ENCODE measurements at places on chromosomes 4 and X. TPM values are rescaled to one million over a fixed set of nuclear protein-coding genes. Genes with fewer than 3 reads are reported as not detected.

Gene UGT2B17
- not detected for total RNA-seq

Gene FGF2
- total RNA-seq: 1.4 TPM

Gene SRPX
- not detected for total RNA-seq

Gene PHOX2B
- total RNA-seq: not detected

Gene PDCL2
- not detected for total RNA-seq

Gene GNL3L
- 77.4 TPM for total RNA-seq

Gene FAT4
- 4.5 TPM for total RNA-seq

GRCh38 chr4:139840773-139841172 is 175.2 kb downstream of the MGST2 start:
- H3K4me1 ChIP-seq: no peaks in the 10 kb centered on the region
- no peaks in the 10 kb centered on the region for H3K27me3 ChIP-seq
- H3K36me3 ChIP-seq: no peaks in the 10 kb centered on the region

GRCh38 chrX:135530097-135530496 is 9.6 kb downstream of the INTS6L start:
- no peaks in the 10 kb centered on the region for H3K36me3 ChIP-seq
- H3K4me3 ChIP-seq: no peak overlapping the region
- H3K4me1 ChIP-seq: no peaks in the 10 kb centered on the region

- no peak for DNase-seq
- no peaks in the 10 kb centered on the region for H3K27me3 ChIP-seq
- H3K36me3 ChIP-seq: no peaks in the 10 kb centered on the region
Measured at GRCh38 chr4:132227151-132227856, 921.8 kb upstream of the PCDH10 start.

GRCh38 chr4:102219129-102219528 is 126.2 kb downstream of the SLC39A8 start:
- H3K4me1 ChIP-seq: 0 out of 2 replicates have a peak, but pooled peaks cover 4% of the 10 kb centered on the region
- H3K4me3 ChIP-seq: no peak overlapping the region
- no peaks in the 10 kb centered on the region for H3K36me3 ChIP-seq
- DNase-seq: no peak
- no peaks in the 10 kb centered on the region for H3K27me3 ChIP-seq

- H3K36me3 ChIP-seq: no peaks in the 10 kb centered on the region
- H3K27ac ChIP-seq: no peak overlapping the region
- no peak for DNase-seq
- H3K4me1 ChIP-seq: no peaks in the 10 kb centered on the region
Measured at GRCh38 chr4:81550388-81550859, 78.7 kb upstream of the RASGEF1B start.

GRCh38 chr4:85446141-85446861 is 28.6 kb upstream of the ARHGAP24 start:
- H3K36me3 ChIP-seq: no peaks in the 10 kb centered on the region
- H3K4me3 ChIP-seq: no peak overlapping the region
- H3K27me3 ChIP-seq: no peaks in the 10 kb centered on the region
- DNase-seq: no peak
- H3K27ac ChIP-seq: no peak overlapping the region

DNA sequence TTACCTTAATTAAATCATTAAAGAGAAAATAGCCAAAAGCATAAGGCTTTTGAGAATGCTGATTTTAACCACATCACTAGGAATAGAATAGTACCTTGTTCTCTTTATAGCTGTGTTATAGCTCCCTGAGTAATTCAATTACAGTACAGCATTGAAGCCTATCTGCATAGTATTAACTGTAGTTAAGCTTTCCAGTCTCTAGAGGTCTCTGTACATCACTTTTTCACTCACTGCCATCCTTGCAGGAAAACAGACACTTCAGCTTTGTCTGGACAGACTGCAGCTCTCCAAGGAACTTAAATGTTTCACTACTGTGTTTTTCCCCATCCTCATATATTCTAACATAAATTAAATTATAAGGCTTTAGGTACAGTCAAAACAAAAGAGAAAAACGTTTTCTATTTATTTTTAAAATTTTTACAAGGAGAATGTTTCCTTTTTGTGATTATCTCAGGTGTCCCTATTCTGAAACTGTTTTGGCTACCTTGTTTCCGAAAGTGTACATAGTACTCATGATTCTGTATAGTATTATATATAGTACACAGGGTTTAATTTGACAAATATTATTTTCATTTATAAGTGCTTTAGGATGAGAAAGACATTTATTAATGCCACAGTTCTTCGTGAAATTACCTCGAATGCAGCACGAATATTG is 407.9 kb downstream of the PCDH18 start:
- peak; percentile 36 for DNase-seq
- H3K27ac ChIP-seq: no peak overlapping the region
- H3K27me3 ChIP-seq: no peaks in the 10 kb centered on the region
- no peaks in the 10 kb centered on the region for H3K36me3 ChIP-seq
- no peaks in the 10 kb centered on the region for H3K4me1 ChIP-seq
- H3K4me3 ChIP-seq: peak overlapping the region; percentile 56

DNA sequence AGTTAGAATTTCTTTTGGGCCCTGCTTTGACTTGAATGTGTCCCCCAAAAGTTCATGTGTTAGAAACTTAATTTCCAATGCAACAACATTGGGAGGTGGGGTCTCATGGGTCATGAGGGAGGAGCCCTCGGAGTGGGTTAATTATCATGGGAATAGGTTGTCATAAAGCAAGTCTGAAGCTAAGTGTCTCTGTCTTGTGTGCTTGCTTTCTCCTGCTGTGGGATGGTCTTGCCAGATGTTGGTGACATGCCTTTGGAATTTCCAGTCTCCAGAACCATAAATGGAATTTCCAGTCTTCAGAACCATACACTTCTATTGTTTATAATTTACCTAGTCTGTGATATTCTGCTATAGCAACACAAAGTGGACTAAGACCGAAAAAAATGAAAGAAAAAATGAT is 71.6 kb downstream of the RASL11B start:
- no peak overlapping the region for H3K4me3 ChIP-seq
- H3K27ac ChIP-seq: no peak overlapping the region
- no peaks in the 10 kb centered on the region for H3K27me3 ChIP-seq
- DNase-seq: no peak
- no peaks in the 10 kb centered on the region for H3K4me1 ChIP-seq

GRCh38 chrX:65667157-65667502 is 324 bp upstream of the MSN start:
- H3K27me3 ChIP-seq: no peaks in the 10 kb centered on the region
- 0 out of 2 replicates have a peak overlapping the region, but pooled peaks have one; percentile 20 for H3K27ac ChIP-seq
- no peaks in the 10 kb centered on the region for H3K36me3 ChIP-seq
- peak overlapping the region; percentile 79 for H3K4me3 ChIP-seq
- H3K4me1 ChIP-seq: peaks cover 11% of the 10 kb centered on the region

DNA sequence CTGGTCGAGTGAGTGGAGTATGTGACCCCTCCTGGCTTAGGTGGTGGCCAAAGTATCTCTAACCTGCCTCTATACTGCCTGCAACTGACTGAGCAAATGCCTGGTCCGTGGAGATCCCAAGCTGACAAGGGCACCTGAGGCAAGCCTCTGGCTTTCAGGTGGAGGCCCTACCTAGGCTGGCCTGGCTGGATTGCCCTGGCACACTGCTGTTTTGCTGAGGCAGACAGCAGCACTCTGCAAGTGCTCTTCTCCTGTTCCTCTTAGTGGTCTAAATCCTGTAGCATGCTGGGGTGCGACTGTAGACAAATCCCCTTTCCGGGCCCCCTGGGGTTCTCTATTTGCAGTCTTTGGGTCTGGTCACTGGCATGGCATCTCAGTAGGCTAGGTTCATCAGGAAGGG is 44.8 kb downstream of the PNMA5 start:
- H3K27ac ChIP-seq: no peak overlapping the region
- no peaks in the 10 kb centered on the region for H3K36me3 ChIP-seq
- DNase-seq: no peak
- no peaks in the 10 kb centered on the region for H3K4me1 ChIP-seq
- no peak overlapping the region for H3K4me3 ChIP-seq
- H3K27me3 ChIP-seq: no peaks in the 10 kb centered on the region

DNA sequence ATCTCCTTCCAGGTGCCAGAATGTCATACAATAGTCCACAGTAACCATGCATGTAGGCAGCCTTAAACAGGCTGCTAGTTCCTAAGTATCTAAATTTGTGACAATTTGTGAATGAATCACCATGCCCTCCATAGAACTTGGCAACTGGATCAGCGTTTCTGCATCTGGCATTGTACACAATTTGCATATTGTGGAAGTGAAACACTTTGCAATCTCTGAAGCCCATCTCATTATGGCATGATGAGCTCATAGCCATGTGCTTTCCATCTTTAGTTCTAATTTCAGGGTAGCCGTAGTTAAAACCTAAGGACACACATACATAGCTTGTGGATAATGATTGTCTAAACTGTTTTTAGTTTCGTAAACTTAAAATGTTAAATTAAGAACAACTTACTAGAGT is 573.6 kb downstream of the PPP4R3C start:
- DNase-seq: no peak
- no peak overlapping the region for H3K4me3 ChIP-seq
- no peaks in the 10 kb centered on the region for H3K4me1 ChIP-seq
- H3K27me3 ChIP-seq: no peaks in the 10 kb centered on the region
- no peak overlapping the region for H3K27ac ChIP-seq
- H3K36me3 ChIP-seq: no peaks in the 10 kb centered on the region

- no peaks in the 10 kb centered on the region for H3K27me3 ChIP-seq
- no peak overlapping the region for H3K4me3 ChIP-seq
- H3K36me3 ChIP-seq: peaks cover 24% of the 10 kb centered on the region
- peaks cover 91% of the 10 kb centered on the region for H3K4me1 ChIP-seq
- peak overlapping the region; percentile 79 for H3K27ac ChIP-seq
Measured at GRCh38 chr4:78565971-78566372, 14.4 kb downstream of the ANXA3 start.

GRCh38 chrX:42678133-42678532 is 99.8 kb downstream of the PPP1R2C start:
- no peaks in the 10 kb centered on the region for H3K4me1 ChIP-seq
- no peak for DNase-seq
- H3K36me3 ChIP-seq: no peaks in the 10 kb centered on the region
- no peak overlapping the region for H3K4me3 ChIP-seq

GRCh38 chr4:19327364-19327763 is 924.3 kb upstream of the SLIT2 start:
- no peaks in the 10 kb centered on the region for H3K36me3 ChIP-seq
- no peak overlapping the region for H3K27ac ChIP-seq

DNA sequence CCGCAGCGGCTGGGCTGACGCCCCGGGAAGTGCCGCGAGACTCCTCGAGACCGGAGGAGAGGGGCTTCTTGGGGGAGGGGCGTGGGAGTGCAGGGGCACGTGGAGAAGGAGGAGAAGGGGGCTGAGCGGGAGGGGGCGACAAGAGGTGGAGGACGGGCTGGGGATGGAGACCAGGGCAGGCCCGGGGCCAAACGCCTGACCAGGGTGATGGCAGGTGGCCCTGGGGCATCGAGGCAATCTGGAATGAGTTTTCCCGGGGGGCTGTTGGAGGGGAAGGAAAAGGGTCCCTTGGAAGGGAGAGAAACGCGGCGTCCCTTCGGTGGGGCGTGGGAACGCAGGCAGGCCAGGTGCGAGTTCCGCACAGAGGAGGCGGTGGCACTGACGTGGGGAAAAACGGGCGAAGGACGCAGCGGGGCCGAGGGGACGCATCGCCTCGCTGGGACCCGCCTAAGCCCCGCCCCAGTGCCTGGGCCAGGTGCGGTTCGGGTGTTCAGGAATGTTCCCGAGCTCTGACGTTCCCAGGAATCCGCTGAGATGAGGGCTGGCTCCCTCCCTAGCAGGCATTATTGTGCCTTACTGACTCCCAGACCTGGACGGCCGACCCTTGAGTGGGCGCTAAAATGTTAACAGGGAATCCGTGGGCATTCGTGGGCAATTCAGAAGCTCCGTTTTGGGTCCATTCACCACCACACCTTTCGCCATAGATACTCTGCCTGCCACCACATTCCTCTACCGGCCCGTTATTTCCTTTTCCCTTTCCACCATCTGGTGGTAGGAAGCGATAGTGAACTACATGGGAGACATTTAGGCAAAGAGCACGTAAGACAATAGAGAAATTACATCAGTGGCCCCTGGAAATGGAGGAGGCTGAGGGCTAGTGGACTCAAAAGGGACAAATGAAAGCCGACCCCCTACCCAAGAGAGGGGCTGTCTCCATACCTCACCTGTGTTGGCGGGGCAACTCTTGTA is 795 bp upstream of the SH3KBP1 start:
- peak overlapping the region; percentile 65 for H3K4me3 ChIP-seq
- H3K36me3 ChIP-seq: no peaks in the 10 kb centered on the region
- peak; percentile 53 for DNase-seq
- H3K27me3 ChIP-seq: no peaks in the 10 kb centered on the region

DNA sequence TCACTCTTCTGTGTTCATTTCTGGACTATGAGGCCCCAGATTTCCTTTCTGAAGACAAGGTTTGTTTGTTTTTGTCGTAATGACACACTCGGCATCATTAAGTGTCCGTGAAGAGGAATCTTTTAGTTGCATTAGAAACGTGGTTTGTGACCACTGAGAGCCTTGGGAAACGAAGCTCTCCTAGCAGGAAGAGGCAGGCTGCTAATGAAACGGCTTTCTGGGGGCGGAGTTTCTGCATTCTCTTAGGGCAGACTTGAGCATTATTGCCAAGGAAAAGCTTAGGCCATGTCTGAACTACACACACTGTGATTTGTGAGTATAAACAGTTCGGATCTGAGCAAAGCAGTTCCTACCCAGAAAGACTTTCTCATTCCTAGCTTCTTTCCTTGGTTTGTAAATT is 64.0 kb downstream of the SOX3 start:
- H3K27me3 ChIP-seq: no peaks in the 10 kb centered on the region
- H3K4me1 ChIP-seq: no peaks in the 10 kb centered on the region
- DNase-seq: no peak
- H3K36me3 ChIP-seq: no peaks in the 10 kb centered on the region
- no peak overlapping the region for H3K4me3 ChIP-seq

- DNase-seq: no peak
- H3K4me3 ChIP-seq: no peak overlapping the region
- H3K27ac ChIP-seq: no peak overlapping the region
- no peaks in the 10 kb centered on the region for H3K36me3 ChIP-seq
- H3K4me1 ChIP-seq: no peaks in the 10 kb centered on the region
- no peaks in the 10 kb centered on the region for H3K27me3 ChIP-seq
Measured at GRCh38 chr4:62601737-62602136, 1401.6 kb downstream of the ADGRL3 start.

- H3K4me3 ChIP-seq: no peak overlapping the region
- no peak for DNase-seq
- no peaks in the 10 kb centered on the region for H3K4me1 ChIP-seq
- no peak overlapping the region for H3K27ac ChIP-seq
Measured at GRCh38 chrX:18119856-18120255, 100.8 kb downstream of the BEND2 start.

All from PC-9 (cell line).